ENCODE measurements at places on chromosomes 13 and 19.

DNA sequence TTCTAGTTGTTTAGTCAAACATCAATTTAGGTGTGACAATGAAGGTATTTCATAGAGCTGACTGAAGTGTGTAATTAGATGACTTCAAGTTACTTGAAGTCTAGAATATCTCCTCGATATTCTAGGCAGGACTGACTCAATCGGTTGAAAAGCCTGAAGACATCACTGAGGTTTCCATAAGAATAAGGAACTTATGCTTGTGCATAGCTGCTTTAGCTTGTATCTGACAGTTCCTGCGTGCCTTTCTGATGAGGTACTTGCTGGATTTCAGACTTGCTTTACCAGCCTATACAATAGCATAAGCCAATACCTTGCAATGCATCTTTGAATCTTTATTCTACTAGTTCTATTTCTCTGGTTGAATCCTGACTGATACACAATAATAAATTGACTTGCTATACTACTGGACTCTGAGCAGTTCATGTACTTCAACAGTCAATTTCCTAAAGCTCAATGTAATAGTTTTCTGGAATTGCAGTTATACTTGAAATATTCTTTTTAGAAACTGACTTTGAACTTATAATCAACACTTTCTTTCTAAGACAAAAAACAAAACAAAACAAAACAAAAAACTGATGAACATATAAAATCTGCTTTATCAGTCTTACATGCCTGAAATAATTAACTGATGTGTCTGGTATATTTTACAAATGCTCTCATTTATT, 1534.8 kb downstream of the SLITRK5 start:
- DNase-seq: no peak

DNA sequence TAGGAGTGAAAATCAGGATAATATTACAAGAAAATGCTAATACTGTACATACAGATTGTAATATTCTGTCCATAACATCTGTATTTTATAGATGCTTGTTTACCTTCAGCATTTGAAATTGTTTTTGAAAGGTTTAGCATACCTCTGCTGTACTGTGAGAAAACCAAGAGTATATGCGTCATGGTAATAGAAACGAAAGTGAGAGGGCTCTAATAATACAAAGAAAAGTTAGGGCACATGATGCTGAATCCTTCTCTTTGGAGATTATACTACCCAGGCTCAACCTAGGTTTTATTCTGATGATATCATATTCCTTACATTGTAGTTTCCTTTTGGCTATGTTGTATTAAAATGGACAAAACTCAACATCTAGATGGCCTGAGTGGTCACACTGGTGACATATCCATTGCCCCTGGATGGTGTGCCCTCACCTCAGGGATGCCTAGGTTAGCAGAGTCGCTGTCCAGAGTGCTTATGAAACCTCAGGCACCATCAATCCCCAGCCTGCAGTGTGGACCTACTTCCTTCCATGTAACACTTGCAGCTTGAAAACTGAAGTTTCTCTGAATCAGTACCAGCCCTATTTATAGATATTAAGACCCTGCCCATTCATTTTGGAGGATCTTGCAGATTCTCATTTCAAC, 253.7 kb downstream of the KCTD12 start:
- no peak for DNase-seq

DNA sequence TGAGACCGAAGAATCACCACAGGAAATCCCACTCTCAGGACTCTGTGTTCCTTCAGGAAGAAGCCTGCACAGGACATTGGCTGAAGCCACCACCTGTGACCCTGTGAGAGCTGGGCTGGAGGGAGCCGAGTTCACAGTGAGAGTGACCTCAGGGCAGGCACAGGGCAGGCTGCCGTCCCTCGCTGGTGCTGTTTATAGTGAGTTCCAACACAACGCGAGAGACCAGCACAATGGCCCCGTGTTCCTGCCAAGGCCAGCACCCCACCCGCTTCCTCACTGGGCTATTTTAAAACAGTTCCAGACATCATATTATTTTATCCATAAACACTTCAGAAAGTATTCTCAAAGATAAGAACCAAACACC, 18.4 kb upstream of the GAS6 start:
- DNase-seq: no peak

- no peak for DNase-seq
Measured at GRCh38 chr19:35294328-35294727, 2.4 kb downstream of the MAG start.

DNA sequence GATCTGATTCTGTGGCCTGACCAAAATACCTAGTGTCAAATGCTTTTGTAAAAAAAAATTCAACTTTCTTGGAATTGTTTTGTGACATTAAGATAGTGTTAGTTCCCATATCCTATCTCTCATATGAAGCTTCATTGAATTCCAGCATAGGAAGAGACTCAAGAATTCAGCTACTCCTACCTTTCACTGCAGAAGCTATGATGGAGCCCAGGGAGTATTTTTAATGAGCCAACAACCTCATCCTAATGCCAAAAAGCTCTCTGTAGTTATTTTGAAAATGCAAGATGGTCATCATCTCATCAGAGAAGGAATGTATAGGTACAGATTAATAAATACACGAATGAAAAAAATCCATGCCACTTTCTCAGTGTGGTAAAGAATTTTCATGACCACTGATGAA, 431.2 kb upstream of the SGCG start:
- DNase-seq: no peak

DNA sequence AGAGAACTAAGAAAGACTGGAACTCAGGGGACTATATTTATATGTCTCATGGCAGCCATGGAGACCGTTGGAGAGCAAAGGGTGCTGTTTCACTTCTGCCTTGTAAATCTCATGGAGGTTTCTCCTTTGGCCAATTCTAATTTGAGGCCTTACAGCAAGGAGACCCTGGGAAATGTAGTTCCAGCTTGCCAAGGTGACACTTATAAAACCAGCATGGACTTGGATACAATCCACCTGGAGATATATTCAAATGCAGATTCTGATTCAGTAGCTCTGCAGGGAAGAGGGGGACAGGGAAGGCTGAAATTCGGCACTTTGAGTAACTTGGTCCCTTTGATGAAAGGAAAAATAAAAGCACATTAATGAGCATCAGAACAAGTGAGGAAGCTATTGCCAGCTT, 90.0 kb downstream of the OXGR1 start:
- DNase-seq: no peak

DNA sequence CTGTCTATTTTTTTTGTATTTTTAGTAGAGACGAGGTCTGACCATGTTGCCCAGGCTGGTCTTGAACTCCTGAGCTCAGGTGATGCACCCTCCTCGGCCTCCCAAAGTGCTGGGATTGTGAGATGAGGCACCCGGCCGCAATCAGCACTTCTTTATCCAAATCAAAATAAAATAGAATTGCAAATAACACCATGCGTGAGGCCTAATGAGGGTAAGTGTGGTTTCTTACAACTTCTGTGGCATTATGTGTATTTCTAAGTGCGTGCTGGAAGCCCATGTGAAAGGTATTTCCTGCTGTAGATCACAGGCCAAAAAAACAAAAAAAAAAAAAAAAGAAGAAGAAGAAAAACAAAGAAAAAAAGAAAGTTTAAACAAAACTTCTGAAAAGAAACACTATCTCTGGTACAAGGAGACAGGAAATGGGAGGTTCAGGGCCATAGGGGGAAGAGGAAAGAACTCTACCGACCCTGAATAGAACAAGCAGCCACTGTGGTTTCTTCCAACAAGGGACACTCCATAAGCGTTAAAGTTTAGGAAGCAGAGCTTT, 3.0 kb upstream of the GRAMD1A start:
- DNase-seq: no peak

- DNase-seq: no peak
Measured at GRCh38 chr19:624433-625109, 8.8 kb downstream of the POLRMT start.

GRCh38 chr19:16605553-16605994, 22.4 kb downstream of the MED26 start:
- no peak for DNase-seq

- no peak for DNase-seq
Measured at GRCh38 chr13:72507416-72508199, 219.8 kb downstream of the MZT1 start.

- no peak for DNase-seq
Measured at GRCh38 chr13:109644069-109644750, 142.2 kb downstream of the IRS2 start.

All from activated CD4-positive, alpha-beta T cell treated with anti-CD3 and anti-CD28 coated beads, Interleukin-2, amount 50 U/mL, for 4 hours (primary cell).